Brain microvascular endothelial cell (primary cell): ENCODE measurements at places on chromosomes 3 and 15.
A peak's percentile ranks its signal among the peaks of the same experiment; 100 is the strongest.

DNA sequence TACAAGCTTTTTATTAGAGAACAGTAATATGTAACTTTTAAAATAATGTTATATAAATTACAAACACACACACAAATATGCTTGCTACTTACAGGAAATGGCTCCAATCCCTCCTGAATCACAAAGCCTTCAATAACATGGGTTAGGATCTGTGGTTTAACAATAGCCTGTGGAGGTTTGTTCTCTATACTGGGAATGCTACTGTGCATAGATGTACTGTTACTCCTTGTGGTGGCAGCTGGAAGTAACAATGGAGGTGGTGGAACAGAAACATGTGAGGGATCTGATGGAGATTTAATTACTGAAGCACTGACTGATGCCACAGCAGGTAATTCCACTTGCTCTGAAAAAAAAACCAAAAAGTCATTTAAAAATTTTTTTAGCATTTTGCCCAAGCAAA is 64.4 kb downstream of the PHC3 start:
- DNase-seq: peak; percentile 9

DNA sequence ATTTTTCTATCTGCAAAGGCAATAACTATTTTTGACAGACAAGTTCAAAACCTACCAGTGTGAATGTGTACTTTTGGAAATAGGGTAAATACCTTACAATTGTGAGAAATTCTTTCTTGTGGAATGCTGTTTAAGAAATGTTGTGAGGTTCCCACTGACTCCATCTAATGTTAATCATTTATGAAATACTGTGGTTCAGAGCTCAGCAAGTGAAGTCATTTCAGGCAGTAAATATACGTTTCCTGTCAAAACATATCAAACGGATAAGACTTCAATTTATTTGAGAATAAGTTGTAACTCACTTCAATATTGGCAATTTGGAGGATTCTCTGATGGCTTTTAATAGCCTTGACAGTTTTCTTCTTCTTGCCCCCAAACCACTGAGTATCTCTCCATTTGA is 16.4 kb downstream of the TAFA4 start:
- DNase-seq: no peak

DNA sequence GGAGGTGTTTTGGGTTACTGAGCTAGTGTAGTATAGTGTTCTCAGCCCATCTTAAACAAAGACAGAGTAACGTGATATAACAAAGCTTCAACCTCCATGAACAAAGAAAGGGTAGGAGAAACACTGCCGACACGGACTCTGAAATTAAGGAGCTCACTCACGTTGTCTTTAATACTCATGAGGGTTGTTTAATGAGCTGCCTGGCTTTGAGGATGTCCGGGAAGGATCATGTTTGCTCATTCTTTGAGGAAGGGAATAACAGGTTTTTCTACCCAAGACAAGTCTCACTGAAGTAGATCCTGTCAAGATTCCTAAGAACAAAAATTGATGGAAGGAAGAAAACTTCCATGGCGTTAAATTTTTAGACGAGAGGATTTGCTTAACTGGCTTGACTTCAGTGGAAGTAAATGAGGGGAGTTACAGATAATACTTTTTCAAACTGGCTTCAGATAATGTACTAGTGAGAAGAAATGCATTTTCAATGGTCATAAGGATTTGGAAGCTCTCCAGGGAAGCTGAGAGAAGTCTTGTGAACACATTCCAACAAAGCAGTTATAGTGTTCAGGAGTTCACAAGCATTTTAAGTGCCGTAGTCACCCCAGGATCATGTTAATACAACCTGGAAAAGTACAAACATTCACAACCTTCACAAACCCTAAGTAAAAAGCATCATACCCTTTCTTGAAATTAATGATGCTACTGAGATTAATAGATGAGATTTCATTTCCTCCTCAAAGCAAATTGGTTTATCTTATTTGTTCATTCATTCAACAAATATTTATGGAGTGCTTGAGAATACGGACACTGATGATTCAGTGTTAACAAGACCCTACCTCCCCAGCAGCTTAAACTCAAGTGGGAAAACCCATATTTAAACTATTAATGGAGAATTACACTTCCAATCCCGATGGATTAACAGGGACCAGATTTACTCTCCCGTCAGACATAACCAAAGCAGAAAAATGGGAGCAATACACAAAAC is 101.5 kb downstream of the SHQ1 start:
- peak; percentile 20 for DNase-seq

DNA sequence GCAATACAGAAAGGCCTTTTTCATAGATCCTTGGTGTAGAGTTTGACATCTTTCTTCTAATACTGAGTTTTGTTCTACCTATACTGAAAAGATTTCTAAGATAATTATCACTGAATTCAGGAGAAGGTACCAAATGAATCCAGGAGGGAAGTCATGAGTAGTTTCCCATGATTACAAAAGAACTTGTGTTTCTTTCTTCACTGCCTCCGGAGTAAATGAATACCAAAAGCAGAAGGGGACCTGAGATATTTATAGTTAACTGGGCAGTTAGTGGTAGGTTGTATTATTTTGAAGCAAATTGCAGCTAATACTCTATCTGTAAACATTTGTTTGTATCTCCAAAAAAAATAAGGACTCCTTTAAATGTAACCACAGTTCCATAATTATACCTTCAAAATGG is 175.4 kb downstream of the SUCNR1 start:
- DNase-seq: no peak

GRCh38 chr3:108153451-108153981 is 62.7 kb upstream of the CD47 start:
- peak; percentile 62 for DNase-seq

DNA sequence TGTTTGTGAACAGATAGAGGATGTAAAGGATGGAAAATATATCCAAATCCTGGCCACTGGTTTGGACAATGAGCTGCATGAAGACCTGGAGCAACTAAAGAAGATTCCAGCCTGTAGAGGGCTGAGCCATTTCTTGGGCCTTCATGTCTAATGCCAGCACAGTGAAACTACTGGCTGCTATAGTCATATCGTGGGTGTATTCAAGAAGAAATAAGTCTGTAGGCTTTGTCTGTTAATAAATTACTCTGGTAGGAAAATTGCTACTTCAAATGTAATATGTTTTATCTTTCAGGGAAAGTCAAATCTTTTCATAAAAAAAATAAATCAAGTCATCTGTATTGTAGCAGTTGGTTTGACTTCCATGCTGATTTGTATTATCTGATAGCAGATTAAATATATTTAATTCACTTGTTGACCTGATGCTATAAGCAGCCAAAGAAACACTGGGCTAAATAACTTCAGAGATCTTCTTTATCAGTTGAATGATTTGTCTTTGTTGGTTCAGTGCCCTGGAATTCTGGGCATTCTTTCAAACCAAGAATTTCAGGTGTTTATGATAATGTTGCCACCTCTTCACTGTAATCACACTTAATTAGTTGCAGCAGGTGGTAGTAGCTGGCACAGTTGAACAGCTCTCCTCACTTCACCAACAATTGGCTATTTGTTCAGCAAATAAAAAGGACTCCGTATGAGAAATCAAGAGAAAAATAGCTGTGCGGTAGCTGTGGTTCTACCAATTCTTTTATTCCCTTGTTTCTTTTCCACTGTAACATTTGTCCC is 1109.5 kb downstream of the NSUN3 start:
- no peak for DNase-seq

DNA sequence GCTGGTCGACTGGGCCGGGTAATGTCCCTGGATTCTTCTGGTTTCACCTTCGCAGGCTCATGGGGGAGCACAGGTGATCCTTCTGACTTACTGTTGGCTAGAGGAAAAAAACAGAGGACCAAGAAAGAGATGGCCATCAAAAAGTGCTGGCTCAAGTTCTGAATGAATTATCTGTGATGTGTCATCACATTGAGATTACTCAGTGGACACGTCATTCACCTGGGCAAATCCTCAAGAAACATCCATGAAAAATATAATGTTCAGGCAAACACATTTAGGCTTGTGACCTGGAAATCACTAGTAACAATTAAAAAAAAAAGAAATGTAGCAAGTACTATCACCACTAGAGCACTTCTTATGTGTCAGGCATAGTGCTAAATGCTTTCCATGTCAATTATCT is 81.5 kb upstream of the SLC2A2 start:
- no peak for DNase-seq

- peak; percentile 43 for DNase-seq
Observed at GRCh38 chr15:65132878-65133547, 595 bp downstream of the PDCD7 start.

- no peak for DNase-seq
Observed at GRCh38 chr3:52893723-52894122, 3.6 kb downstream of the STIMATE start.

DNA sequence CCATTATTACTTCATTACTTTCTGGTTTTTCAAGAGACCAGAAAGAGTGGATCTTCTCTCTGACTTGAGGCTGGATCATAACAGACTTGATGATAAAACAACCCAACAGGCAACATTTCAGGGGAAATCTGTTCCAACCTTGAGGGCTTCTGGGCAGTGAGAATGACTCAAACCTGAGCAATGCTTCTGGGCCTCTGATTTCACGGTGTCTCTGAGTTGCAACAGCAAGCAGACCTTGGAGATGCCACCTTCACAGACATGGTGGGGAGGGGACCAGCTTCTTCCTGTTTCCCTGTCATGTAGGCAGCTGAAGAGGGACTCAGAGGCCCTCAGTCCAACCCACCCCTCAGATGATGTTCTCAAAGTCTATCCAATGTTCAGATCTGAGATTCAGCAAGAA is 104.0 kb downstream of the ABHD5 start:
- no peak for DNase-seq

DNA sequence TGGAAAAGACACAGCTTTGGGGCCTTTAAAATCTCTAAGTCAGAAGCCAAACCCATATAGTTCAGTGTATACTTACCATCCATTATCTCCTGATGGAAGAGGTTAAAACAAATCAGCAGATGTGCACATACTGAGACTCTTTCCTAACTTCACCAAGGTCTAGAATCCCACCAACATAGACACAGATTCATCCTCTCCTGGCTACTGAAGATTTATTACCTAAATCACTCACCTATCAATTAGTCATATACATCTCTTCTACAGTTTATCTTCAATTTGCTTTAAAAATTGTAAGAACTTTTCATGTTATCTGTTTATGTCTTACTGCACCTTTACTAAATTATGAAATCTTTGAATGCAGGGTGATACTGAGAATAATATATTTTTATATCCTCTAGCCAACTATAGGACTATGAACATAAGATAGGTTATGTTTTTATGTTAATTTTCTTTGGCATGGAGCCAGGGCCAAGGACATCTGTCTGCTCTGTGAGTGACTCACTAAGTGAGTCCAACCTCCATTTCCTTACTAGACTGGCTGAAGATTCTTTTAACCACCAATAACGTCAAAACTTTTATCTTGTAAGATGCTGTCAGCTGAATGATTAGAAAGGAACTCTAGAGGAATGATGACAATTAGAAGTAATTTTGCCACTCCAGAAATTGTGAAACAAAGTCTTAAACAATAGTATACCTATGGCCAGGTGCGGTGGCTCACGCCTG is 397.6 kb downstream of the FOXP1 start:
- peak; percentile 91 for DNase-seq

GRCh38 chr15:40037721-40038120 is 1.3 kb downstream of the SRP14 start:
- no peak for DNase-seq

- DNase-seq: no peak
Observed at GRCh38 chr15:65925338-65925737, 56.0 kb downstream of the RAB11A start.

DNA sequence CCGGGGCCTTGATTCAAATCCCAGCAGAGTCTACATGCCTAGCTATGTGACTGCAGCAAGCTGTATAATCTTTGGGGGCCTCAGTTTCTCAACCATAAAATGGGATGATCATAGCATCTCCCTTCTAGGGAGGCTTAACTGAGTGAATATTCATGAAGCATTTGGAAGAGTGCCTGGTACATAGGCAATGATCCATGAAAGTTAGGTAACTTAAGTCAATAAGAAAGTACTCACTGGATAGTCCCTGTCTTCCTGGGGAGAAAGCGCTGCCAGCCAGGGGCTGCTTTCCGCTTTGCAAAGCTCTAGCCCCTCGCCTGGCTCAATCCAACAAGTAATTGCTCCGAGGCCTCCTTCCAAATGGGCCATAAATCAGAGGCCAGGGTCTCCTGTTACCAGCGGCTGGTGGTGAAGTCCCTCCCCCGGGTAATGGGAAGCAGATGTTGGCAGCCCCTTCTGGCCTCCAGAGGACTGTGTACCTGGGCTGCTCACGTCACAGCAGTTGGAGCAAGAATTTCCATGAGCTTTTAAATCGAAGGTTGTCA is 521.9 kb upstream of the PROK2 start:
- DNase-seq: no peak

- DNase-seq: no peak
Observed at GRCh38 chr15:66187271-66187670, 66.3 kb downstream of the MEGF11 start.

DNA sequence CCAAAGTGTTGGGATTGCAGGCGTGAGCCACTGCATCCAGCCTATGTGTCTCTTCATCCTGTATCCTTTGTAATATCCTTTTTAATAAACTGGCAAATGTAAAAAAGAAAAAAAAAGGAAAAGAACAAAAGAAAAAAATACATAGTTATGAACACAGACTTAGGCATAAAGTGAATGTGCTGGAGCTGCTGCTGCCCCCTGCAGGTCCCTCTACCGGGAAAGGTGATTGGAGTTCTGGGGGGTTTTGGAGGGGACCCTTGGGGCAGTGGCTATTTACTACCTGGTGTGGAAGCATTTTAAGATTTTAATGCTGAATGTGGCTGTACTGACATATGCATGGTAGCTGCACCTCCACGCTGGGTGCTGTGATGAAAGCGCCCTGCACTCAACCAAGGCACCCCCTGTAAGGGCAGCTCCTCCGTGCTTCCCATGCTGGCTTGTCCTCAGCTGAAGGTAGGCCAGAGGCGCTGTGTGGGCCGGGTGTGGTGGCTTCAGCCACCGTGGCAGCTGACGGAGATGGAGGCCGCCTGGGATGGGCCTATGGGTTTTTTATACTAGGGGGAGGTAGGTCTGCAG is 49.9 kb downstream of the RPLP1 start:
- no peak for DNase-seq

DNA sequence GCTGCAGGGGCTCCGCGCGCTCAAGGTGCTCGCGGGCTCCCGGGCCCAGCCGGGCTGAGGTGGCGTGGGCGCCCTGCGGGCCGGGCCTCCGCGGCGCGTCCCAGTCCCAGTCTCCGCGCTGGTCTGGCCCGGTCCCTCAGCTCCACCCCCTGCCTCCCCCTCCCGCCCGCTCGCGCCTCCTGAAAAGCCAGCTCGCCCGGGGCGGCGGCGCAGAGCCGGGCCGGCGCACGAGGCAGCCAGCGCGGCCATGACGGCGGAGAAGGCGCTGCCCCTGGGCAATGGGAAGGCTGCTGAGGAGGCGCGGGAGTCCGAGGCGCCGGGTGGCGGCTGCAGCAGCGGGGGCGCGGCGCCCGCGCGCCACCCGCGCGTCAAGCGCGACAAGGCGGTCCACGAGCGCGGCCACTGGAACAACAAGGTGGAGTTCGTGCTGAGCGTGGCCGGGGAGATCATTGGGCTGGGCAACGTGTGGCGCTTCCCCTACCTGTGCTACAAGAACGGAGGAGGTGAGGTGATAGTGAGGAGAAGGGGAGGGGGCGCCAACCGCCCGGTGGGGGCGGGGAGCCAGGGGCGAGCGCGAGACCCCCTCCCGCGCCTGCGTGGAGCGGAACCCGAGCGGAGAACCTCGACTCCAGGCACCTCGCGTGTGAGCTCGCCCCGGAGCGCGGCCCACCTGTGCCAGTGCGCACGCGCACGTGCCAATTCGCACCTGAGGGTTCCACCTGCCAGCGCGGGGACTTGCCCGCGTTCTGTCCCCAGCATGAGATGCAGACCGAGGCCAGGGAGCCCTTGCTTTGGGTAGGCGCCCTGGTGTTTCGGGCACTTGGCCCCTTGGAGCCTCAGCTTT is at the start of gene SLC6A11:
Gene SLC6A11, plus strand, starts transcription at position 210 of the 844 bp plus-strand sequence. Its CDS starts 38 bp downstream, at position 248.
- DNase-seq: no peak

- DNase-seq: no peak
Observed at GRCh38 chr15:33826201-33826600, 142.1 kb upstream of the CHRM5 start.

- DNase-seq: no peak
Observed at GRCh38 chr3:169501061-169501460, 162.5 kb downstream of the MECOM start.
